ENCODE measurements at places on chromosomes 6 and 20. TPM values are rescaled to one million over a fixed set of nuclear protein-coding genes. Genes with fewer than 3 reads are reported as not detected.

- no peaks in the 10 kb centered on the region for H3K36me3 ChIP-seq
- H3K27me3 ChIP-seq = no peaks in the 10 kb centered on the region
- H3K4me1 ChIP-seq = peaks cover 9% of the 10 kb centered on the region
- DNase-seq = no peak
- no peak overlapping the region for H3K27ac ChIP-seq
- no peak overlapping the region for H3K4me3 ChIP-seq
Observed at GRCh38 chr6:107293350-107293749, 166.0 kb downstream of the PDSS2 start.

Gene RSPO3
- 13.9 TPM for total RNA-seq

DNA sequence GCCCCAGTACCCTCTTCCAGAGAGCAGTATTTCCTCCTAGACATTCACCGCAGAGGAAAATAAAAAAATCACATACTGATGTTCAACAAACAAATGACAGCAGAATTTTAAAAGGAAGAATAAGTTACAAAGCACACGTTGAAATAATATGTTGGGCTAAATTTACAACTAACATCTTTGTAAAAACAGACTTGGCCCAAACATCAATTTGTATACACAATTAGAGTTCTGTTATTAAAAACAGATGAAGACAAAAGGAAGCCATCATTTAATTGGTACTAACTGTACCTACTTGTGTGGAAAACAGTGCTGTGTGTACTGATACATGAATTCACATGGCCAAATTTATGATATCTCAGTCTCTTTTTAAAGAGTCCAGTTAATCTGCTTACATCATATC is 46.3 kb downstream of the KIF6 start:
- no peak for DNase-seq
- H3K36me3 ChIP-seq = no peaks in the 10 kb centered on the region
- no peak overlapping the region for H3K27ac ChIP-seq
- no peaks in the 10 kb centered on the region for H3K27me3 ChIP-seq
- H3K4me1 ChIP-seq = no peaks in the 10 kb centered on the region

GRCh38 chr6:130945401-130945919 is 117.6 kb downstream of the EPB41L2 start:
- H3K4me1 ChIP-seq = no peaks in the 10 kb centered on the region
- no peak overlapping the region for H3K4me3 ChIP-seq
- peak overlapping the region; percentile 15 for H3K27ac ChIP-seq
- DNase-seq = no peak

Gene ABHD16B
- total RNA-seq = not detected

GRCh38 chr20:44028003-44028730 is 113.5 kb downstream of the TOX2 start:
- no peak overlapping the region for H3K4me3 ChIP-seq
- no peaks in the 10 kb centered on the region for H3K27me3 ChIP-seq
- DNase-seq = no peak
- no peaks in the 10 kb centered on the region for H3K4me1 ChIP-seq

GRCh38 chr20:57594092-57594951 is 25.9 kb downstream of the ZBP1 start:
- no peak overlapping the region for H3K4me3 ChIP-seq
- no peaks in the 10 kb centered on the region for H3K36me3 ChIP-seq
- no peaks in the 10 kb centered on the region for H3K27me3 ChIP-seq
- peak; percentile 50 for DNase-seq
- H3K27ac ChIP-seq = no peak overlapping the region

GRCh38 chr6:17628873-17629272 is 28.8 kb downstream of the FAM8A1 start:
- peaks cover 20% of the 10 kb centered on the region for H3K4me1 ChIP-seq
- no peak overlapping the region for H3K27ac ChIP-seq
- no peaks in the 10 kb centered on the region for H3K27me3 ChIP-seq
- DNase-seq = no peak
- no peak overlapping the region for H3K4me3 ChIP-seq

GRCh38 chr20:37564388-37565133 is 36.9 kb upstream of the BLCAP start:
- DNase-seq = peak; percentile 36
- H3K36me3 ChIP-seq = no peaks in the 10 kb centered on the region
- peaks cover 4% of the 10 kb centered on the region for H3K27me3 ChIP-seq
- H3K4me1 ChIP-seq = no peaks in the 10 kb centered on the region
- no peak overlapping the region for H3K27ac ChIP-seq

GRCh38 chr6:13572240-13572639 is 2.2 kb upstream of the SIRT5 start:
- no peaks in the 10 kb centered on the region for H3K27me3 ChIP-seq
- no peak overlapping the region for H3K27ac ChIP-seq
- no peak for DNase-seq

Gene PHACTR3
- total RNA-seq = not detected

Gene TFAP2D
- not detected for total RNA-seq

Gene PRR18
- total RNA-seq = 0.21 TPM

DNA sequence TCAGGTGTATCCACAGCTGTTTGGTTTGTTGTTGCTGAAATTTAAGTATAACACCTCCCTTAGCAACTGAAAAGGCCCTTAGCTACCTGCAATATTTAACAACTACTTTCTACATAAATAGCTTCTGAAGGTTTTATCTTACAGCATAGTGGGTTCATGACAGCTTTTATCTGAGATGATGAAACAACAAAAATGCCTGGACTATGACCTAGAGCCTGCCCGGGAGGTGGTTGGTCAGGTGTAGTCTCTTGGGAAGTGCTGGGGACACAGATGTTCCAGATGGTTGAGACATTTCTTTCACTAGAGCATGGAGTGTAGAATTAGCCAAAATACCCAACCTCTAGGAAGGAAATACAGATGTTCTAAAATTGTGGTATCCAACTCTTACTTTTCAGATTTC is 705.4 kb downstream of the MAFB start:
- no peak overlapping the region for H3K27ac ChIP-seq
- peaks cover 48% of the 10 kb centered on the region for H3K4me1 ChIP-seq
- H3K27me3 ChIP-seq = no peaks in the 10 kb centered on the region
- DNase-seq = peak; percentile 22
- no peak overlapping the region for H3K4me3 ChIP-seq

Gene WFDC5
- not detected for total RNA-seq

GRCh38 chr20:35122756-35123405 is 24.3 kb downstream of the EDEM2 start:
- H3K4me1 ChIP-seq = no peaks in the 10 kb centered on the region
- no peak overlapping the region for H3K27ac ChIP-seq
- no peak overlapping the region for H3K4me3 ChIP-seq
- H3K36me3 ChIP-seq = peaks cover 48% of the 10 kb centered on the region

- no peaks in the 10 kb centered on the region for H3K27me3 ChIP-seq
- H3K27ac ChIP-seq = no peak overlapping the region
- H3K4me1 ChIP-seq = no peaks in the 10 kb centered on the region
- no peak overlapping the region for H3K4me3 ChIP-seq
- no peak for DNase-seq
- H3K36me3 ChIP-seq = no peaks in the 10 kb centered on the region
Observed at GRCh38 chr6:122871079-122871478, 82.0 kb downstream of the SMPDL3A start.

- no peaks in the 10 kb centered on the region for H3K4me1 ChIP-seq
- H3K27ac ChIP-seq = no peak overlapping the region
- DNase-seq = no peak
Observed at GRCh38 chr6:98118397-98119045, 715.9 kb upstream of the POU3F2 start.

Gene TOX2
- 3.4 TPM for total RNA-seq

- H3K27me3 ChIP-seq = no peaks in the 10 kb centered on the region
- H3K27ac ChIP-seq = no peak overlapping the region
- no peaks in the 10 kb centered on the region for H3K36me3 ChIP-seq
- no peak overlapping the region for H3K4me3 ChIP-seq
- H3K4me1 ChIP-seq = no peaks in the 10 kb centered on the region
Observed at GRCh38 chr6:139679516-139680179, 305.2 kb upstream of the CITED2 start.

DNA sequence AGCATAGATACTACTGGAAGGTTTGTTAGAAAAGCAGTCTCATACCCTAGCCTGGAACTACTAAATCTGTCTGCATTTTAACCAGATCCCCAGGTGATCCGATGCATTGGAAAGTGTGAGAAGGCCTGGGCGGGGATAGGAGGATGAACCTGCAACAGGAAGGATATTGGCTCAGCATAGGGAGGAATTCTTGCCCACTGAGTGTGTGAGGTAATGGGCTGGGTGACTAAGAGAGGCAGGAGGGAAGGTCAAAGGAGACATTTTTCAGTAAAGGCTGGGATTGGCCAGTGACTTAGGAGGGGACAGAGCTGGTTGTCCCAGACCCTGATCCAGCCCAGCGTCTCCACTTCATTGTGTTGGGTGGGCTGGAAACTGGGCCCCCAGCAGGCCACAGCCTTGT is 191.0 kb upstream of the LRFN2 start:
- H3K36me3 ChIP-seq = no peaks in the 10 kb centered on the region
- DNase-seq = no peak
- no peaks in the 10 kb centered on the region for H3K4me1 ChIP-seq
- H3K27me3 ChIP-seq = no peaks in the 10 kb centered on the region

Gene SLC17A4
- not detected for total RNA-seq

Gene PRPH2
- 11.4 TPM for total RNA-seq

DNA sequence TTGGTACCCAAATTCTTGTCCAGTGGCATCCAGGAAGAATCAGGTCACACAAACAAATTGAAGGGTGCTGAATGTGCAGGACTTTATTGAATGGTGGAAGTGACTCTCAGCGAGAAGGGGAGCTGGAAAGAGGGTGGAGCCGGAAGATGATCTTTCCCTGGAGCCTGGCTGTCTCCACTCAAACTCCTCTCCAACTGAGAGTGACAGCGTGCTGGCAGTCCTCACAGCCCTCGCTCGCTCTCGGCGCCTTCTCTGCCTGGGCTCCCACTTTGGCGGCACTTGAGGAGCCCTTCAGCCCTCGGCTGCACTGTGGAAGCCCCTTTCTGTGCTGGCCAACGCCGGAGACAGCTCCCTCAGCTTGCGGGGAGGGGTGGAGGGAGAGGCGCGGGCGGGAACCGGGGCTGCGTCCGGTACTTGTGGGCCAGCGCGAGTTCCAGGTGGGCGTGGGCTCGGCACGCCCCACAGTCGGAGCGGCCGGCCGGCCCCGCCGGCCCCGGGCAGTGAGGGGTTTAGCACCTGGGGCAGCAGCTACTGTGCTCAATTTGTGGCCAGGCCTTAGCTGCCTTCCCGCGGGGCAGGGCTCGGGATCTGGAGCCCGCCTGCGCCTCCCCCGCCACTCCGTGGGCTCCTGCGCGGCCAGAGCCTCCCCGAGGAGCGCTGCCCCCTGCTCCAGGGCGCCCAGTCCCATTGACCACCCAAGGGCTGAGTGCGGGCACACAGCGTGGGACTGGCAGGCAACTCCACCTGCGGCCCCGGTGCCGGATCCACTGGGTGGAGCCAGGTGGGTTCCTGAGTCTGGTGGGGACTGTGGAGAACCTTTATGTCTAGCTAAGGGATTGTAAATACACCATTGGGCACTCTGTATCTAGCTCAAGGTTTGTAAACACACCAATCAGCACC is 26.7 kb upstream of the MBOAT1 start:
- DNase-seq = no peak
- H3K36me3 ChIP-seq = no peaks in the 10 kb centered on the region
- no peaks in the 10 kb centered on the region for H3K27me3 ChIP-seq
- H3K27ac ChIP-seq = no peak overlapping the region
- H3K4me1 ChIP-seq = no peaks in the 10 kb centered on the region

Gene NOTCH4
- total RNA-seq = 11.0 TPM

DNA sequence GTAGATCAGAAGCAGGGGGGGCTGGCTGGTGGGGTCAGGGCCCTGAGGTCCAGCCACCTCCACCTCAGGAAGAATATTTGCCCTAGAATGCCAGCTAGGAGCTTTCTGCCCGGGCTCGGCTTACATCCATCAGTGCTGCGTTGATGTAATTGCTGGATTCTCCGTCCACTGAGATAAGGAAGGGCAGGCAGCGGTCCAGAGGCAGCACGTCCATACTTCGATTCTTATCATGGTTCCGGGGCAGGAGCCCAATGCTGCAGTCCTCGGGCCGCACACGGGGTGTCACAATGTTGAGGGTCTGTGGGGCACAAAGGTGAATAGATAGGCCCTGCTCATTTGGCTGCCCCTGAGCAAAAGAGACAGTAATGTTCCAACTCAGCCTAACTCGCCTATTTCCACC is 483.8 kb upstream of the CHD6 start:
- H3K27ac ChIP-seq = no peak overlapping the region
- no peak overlapping the region for H3K4me3 ChIP-seq
- DNase-seq = no peak
- no peaks in the 10 kb centered on the region for H3K4me1 ChIP-seq
- H3K36me3 ChIP-seq = no peaks in the 10 kb centered on the region

DNA sequence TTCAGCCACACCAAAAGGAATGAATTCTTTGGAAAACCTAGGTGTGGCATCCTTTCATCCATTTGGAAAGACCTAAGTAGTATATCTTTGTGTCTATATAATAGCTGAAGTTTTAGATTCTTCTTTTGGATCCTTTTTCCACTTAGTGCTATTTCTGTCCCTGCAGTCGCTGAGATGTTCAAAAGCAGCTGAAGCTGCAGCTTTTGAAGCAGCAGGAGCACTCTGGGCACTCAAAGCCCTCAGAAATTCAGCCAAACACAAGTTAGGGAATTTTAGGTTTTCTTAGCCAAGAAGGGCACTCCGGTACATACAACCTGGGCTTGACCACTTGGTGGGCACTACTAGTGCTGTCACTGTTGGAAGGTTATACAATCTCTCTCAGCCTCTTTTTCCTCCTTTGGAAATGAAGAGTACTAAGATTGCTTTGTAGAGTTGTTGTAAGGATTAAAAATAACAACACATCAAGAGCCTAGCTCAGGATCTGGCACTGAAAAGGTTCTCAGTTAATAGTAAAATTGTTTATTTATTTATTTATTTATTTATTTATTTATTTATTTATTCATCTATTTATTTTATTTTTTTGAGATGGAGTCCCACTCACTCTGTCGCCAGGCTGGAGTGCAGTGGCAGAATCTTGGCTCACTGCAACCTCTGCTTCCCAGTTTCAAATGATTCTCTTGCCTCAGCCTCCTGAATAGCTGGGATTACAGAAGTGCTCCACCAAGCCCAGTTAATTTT is 71.9 kb upstream of the SLC22A16 start:
- DNase-seq = peak; percentile 34
- H3K4me3 ChIP-seq = no peak overlapping the region
- H3K27ac ChIP-seq = no peak overlapping the region
- H3K27me3 ChIP-seq = no peaks in the 10 kb centered on the region

- peaks cover 29% of the 10 kb centered on the region for H3K36me3 ChIP-seq
- H3K27ac ChIP-seq = peak overlapping the region; percentile 84
- peak overlapping the region; percentile 46 for H3K4me3 ChIP-seq
- DNase-seq = no peak
- peaks cover 23% of the 10 kb centered on the region for H3K4me1 ChIP-seq
Observed at GRCh38 chr6:30914854-30915590, 984 bp downstream of the VARS2 start.

Gene ACTR5
- 14.4 TPM for total RNA-seq

GRCh38 chr6:41732591-41733359 is 2.6 kb downstream of the TFEB start:
- H3K4me1 ChIP-seq = peaks cover 61% of the 10 kb centered on the region
- no peaks in the 10 kb centered on the region for H3K27me3 ChIP-seq
- H3K27ac ChIP-seq = peak overlapping the region; percentile 91
- peak; percentile 23 for DNase-seq
- no peaks in the 10 kb centered on the region for H3K36me3 ChIP-seq

Gene RPP40
- 5.0 TPM for total RNA-seq

All from thyroid gland (tissue), 4 donors.